ENCODE measurements at places on chromosomes 2 and 18. TPM values are rescaled to one million over a fixed set of nuclear protein-coding genes. Genes with fewer than 3 reads are reported as not detected.

DTNA gene
- 9.7 TPM for total RNA-seq

SPDYA gene
- total RNA-seq, result not detected

GRCh38 chr2:170715062-170715931 is at the start of gene SP5:
TSS of gene SP5 (plus strand) at chr2:170715337. CDS start at chr2:170715513, 176 bp downstream.
- H3K4me3 ChIP-seq, result peak within 1 kb of the TSS; percentile 56
- H3K36me3 ChIP-seq, result no peaks in the 10 kb centered on the region
- DNase-seq, result peak; percentile 77

CHRNA1 gene
- total RNA-seq, result not detected

GRCh38 chr2:20444993-20445910 is 1.6 kb upstream of the RHOB start:
- no peaks in the 10 kb centered on the region for H3K36me3 ChIP-seq
- peak overlapping the region; percentile 49 for H3K27ac ChIP-seq
- H3K27me3 ChIP-seq, result no peaks in the 10 kb centered on the region
- no peak for DNase-seq
- no peaks in the 10 kb centered on the region for H3K4me1 ChIP-seq

DNA sequence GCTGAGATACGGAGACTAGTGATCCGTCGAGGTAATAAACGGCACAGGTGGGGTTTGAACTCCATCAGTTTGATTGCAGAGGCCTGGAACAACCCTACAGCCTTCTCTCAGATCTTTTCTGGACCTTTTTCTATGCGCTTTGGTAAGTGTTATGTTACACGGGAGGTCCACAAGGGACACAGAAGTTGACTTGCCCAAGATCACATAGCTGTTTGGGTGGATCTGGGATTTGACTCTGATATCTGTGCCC is 1.1 kb upstream of the DNPEP start:
- H3K4me1 ChIP-seq, result peaks cover 17% of the 10 kb centered on the region
- no peaks in the 10 kb centered on the region for H3K27me3 ChIP-seq
- H3K4me3 ChIP-seq, result peak overlapping the region; percentile 85

DNA sequence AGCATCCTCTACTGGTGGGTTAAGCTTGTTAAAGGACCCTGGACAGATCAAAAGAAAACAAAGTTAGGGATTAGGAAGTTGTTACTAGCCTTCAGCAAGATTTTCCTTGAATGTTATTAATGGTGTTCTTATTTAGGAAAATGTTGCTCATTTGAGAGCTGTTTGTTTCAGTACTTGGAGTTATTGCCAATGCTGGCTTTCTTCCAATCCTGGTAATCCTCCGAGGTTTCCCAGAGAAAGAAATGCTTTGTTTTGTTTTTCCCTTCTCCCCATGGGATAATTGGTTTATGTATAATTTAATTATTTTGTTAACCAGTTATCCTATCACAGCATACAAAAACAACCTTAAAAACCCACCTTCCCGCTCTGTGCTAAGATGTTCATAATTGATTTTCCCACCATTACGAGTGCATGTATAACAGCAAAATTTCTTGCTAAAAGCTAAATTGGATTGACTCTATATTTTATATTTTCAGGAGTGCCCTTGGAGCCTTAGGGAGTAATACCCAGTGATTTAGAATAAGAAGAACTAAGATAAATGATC is 79.8 kb downstream of the MGAT5 start:
- H3K27me3 ChIP-seq, result no peaks in the 10 kb centered on the region
- H3K4me3 ChIP-seq, result no peak overlapping the region
- DNase-seq, result no peak
- H3K4me1 ChIP-seq, result no peaks in the 10 kb centered on the region
- H3K36me3 ChIP-seq, result no peaks in the 10 kb centered on the region

DNA sequence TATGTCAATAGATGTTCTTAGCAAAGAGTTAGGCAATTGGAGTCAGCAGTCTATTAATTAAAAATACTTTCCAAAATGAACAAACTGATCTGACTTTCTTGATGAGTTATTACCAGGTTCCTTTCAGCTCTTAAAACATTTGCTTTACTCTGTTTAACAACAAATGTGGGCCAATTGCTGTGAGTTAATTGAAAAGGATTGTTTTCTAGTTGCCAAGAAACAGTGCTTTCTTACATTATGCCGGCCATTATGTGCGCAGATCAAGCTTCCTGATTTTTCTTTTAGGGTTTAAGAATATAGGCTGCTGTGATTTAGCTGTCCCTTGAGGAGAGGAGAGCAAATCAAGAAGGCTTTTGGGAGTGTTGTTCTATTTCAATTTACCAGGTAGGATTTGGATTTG is 50.5 kb upstream of the ITPRID2 start:
- no peak overlapping the region for H3K27ac ChIP-seq
- no peak overlapping the region for H3K4me3 ChIP-seq
- H3K27me3 ChIP-seq, result no peaks in the 10 kb centered on the region

COL6A3 gene
- 74.3 TPM for total RNA-seq

- no peak overlapping the region for H3K4me3 ChIP-seq
- H3K27me3 ChIP-seq, result no peaks in the 10 kb centered on the region
- no peaks in the 10 kb centered on the region for H3K36me3 ChIP-seq
- no peaks in the 10 kb centered on the region for H3K4me1 ChIP-seq
These were observed 116.8 kb upstream of the PKDCC start for GRCh38 chr2:41930807-41931566.

SNRNP200 gene
- 189 TPM for total RNA-seq

DNA sequence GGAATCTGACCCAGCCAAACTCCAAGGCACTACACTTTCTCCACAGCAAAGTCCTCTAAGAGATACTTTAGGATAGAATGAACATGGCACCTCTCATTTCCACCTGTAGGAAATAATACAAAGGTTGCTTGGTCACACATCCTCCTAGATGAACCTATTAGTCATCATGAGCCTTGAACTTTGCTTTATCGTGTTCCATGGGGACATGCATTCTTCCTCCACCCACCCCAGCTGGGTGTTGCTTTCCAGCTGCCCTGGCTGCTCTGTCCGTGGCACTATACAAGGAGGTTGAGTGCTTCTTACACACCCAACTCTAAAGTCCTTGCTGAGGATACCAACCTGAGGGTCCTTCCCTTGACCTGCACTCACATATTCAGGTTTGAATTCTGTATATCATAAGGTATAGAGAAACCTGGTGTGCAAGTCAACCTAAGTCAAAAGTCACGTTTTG is 52.7 kb downstream of the SPRED2 start:
- H3K27me3 ChIP-seq, result no peaks in the 10 kb centered on the region
- H3K36me3 ChIP-seq, result no peaks in the 10 kb centered on the region
- no peak overlapping the region for H3K4me3 ChIP-seq
- H3K27ac ChIP-seq, result peak overlapping the region; percentile 82
- no peaks in the 10 kb centered on the region for H3K4me1 ChIP-seq

KHK gene
- 453 TPM for total RNA-seq

DNA sequence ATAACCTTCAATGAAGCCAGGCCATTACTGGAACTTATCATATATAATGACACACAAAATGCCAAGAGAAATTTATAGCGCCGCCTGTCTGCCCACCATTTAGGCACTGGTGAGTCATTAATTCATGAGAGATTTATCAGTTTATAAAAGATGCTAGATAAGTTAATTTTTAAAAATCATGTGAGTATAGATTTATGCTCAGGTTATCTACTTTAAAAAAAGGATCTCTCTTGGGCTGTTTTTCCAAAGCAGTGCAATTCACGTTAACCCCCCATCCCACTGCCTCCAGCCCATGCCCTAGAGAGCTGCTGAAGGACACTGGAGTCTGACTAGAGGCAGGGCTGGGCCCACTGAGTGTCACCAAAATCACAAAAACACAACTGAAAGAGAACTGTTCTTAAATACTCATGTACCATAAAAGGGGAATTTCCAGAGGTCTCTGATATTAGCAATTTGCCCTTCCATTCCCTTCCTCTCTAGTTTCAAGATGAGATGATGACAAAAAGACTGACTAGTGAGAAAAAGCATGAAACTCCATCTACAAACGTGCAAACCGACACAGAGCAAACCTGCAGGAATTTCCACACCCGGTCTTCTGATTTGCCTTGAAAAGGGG is 160.8 kb downstream of the BCL2 start:
- H3K27me3 ChIP-seq, result no peaks in the 10 kb centered on the region
- peaks cover 57% of the 10 kb centered on the region for H3K4me1 ChIP-seq
- H3K27ac ChIP-seq, result peak overlapping the region; percentile 84

HMSD gene
- total RNA-seq, result not detected

DNA sequence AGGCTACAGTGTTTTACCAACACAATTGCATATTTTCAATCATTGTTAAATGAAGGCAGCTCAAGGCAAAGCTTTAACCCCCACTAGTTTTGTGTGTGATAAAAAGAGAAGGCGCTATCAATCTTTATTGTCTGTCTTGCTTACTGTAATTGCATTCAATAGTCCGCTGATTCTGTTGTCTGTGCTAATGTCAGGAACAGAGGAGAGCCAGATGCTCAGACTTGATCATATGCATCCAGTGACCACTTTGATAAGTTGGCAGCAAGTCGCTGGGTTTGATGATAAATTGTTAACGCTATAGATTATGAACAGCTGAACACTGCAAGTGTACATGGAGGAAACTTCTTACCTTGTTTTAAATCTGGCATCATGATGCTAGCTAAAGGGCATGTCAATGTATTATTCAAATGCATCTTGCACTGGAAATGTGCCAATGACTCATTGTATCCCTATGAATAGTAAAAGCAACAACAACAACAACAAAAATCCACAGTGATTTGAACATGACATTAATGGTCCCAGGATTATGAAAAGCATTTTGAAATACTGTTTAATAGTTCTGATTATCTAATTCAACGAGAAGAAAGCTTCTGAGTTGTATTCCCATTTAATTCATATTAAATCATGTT is 423.5 kb upstream of the FANCL start:
- no peak overlapping the region for H3K27ac ChIP-seq
- H3K36me3 ChIP-seq, result no peaks in the 10 kb centered on the region

GRCh38 chr18:61926532-61926931 is 33.7 kb upstream of the RNF152 start:
- DNase-seq, result no peak
- H3K36me3 ChIP-seq, result no peaks in the 10 kb centered on the region
- H3K27ac ChIP-seq, result no peak overlapping the region
- no peak overlapping the region for H3K4me3 ChIP-seq
- no peaks in the 10 kb centered on the region for H3K27me3 ChIP-seq

DNA sequence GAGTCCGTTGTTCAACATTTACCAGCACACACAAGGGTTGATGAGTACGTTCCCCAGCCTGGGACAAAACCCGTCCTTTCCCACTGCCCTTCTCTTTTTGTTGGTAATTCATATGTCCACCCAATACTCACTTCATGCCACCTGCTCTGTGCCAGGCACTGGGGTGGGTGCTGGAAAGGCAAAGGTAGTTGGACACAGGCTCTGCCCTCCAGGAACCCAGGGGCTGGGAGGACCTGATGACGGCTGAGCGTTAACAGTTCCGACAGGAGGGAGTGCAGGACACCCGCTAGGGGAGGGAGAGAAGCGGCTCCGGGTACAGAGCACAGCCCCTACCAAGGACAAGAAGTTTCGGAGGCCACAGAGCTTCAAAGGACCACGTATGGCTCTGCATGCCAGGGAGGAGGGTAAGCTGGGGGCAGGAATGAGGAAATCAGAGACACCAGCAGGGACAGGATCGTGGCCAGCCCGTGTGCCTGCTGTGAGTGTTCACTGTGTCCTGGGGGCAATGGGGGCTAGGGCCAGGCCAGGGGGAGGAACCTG is 134.1 kb upstream of the GPC1 start:
- no peak overlapping the region for H3K27ac ChIP-seq
- H3K4me1 ChIP-seq, result no peaks in the 10 kb centered on the region
- H3K4me3 ChIP-seq, result no peak overlapping the region

DNA sequence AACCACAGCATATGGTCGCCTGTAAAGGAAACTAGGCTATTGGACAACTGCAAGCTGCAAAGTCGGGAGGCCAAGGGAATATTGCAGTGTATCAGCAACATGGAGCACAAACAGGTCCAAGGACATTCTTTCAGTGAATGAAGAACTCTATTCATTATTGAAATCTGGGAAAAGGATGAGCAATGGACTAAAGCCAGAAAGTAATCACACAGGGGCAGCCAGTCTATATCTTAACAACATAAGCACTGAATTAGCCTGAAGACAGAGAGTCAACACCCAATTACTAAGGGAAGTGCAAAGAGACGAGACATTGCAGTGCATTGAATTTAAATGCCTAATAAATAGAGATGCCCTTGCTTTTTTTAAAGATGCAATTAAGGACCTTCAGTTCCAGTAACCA is 615.5 kb upstream of the SETBP1 start:
- H3K36me3 ChIP-seq, result no peaks in the 10 kb centered on the region
- no peaks in the 10 kb centered on the region for H3K27me3 ChIP-seq
- no peak overlapping the region for H3K4me3 ChIP-seq
- H3K4me1 ChIP-seq, result no peaks in the 10 kb centered on the region
- DNase-seq, result no peak

Measured in Peyer's patch (tissue), 4 donors.